ENCODE measurements at places on chromosomes 7 and 10.

GRCh38 chr10:71835671-71836595 is 15.1 kb downstream of the PSAP start:
- no peak for DNase-seq

DNA sequence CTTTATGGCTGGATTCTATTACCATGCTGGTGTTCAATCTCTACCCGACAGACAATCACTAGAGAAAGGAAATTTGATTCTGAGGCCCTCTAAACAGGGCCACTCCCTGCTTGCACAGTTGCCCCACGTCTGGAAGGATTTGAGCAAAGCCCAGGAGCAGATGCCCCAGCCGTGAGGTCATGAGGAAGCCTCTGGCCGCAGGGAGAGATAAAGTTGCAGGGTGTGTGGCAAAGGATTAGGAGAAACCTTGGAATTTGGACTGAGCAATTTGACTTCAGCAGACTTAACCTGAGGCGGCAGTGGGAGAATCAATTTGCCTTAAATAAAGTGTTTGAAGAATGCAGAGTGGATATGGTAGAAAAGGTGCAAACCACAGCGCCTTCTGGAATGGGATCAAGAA is 40.2 kb upstream of the KLF6 start:
- no peak for DNase-seq

GRCh38 chr7:127821146-127821545 is 169.2 kb downstream of the SND1 start:
- peak; percentile 8 for DNase-seq

- no peak for DNase-seq
These were observed 22.5 kb downstream of the CTBP2 start for GRCh38 chr10:125137601-125138438.

- no peak for DNase-seq
These were observed 2.6 kb downstream of the TMEM243 start for GRCh38 chr7:87216701-87217508.

DNA sequence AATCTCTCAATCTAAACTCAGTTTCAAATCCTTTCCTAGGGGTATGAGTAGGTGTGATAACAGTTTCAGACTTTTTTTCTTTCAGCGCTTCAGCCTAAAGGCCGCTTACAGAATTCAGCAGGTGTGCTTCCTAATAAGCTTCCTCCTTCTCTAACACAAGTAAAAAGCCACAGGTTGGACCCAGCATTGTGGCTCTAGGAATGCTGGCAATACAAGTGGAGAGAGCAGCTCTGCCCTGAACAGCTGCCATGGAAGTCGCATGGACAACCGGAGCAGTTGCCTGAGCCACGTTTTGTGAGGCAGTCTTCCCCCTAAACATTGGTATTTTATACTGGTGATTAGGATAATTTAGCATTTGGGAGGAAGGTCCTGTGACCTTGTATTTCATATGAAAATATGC is 83.5 kb downstream of the ST7 start:
- DNase-seq: peak; percentile 66

GRCh38 chr10:6579904-6580278 is at the start of gene PRKCQ:
PRKCQ (minus strand) TSS chr10:6580276; CDS start chr10:6515135, 65,141 bp downstream.
- peak; percentile 42 for DNase-seq

GRCh38 chr10:88841316-88842111 is 10.1 kb downstream of the ANKRD22 start:
- no peak for DNase-seq

- DNase-seq: no peak
These were observed 166.2 kb downstream of the PKD1L1 start for GRCh38 chr7:47782022-47782421.

- no peak for DNase-seq
These were observed 764 bp upstream of the TCF7L2 start for GRCh38 chr10:112949143-112949823.

DNA sequence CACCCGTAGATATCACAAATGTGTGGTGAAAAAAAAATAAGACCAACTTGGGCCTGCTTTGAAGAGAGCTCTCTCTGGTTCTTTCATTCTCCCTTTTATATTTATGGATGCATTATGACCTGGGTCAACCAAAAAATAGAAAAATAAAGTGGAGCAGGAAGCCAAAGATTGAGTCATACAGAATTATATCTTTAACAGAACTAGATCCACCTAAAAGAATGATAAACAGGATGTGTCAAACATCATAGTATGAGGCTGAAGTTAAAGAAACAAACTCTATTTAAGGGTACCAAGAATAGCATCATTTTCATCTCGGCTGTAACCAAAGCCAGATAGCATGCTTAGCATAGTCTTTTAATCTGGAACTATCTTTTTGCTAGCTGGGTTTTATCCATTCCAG is 28.8 kb upstream of the NMT2 start:
- DNase-seq: no peak

GRCh38 chr10:35326466-35327235 is 9.7 kb upstream of the CCNY start:
- DNase-seq: no peak

GRCh38 chr7:13742126-13742525 is 247.3 kb downstream of the ETV1 start:
- DNase-seq: no peak

- DNase-seq: no peak
These were observed 220.3 kb downstream of the RPS24 start for GRCh38 chr10:78254013-78254412.

- no peak for DNase-seq
These were observed 68.0 kb upstream of the PCDH15 start for GRCh38 chr10:54869022-54869421.

- DNase-seq: no peak
These were observed 49.1 kb downstream of the LHPP start for GRCh38 chr10:124510759-124511158.

DNA sequence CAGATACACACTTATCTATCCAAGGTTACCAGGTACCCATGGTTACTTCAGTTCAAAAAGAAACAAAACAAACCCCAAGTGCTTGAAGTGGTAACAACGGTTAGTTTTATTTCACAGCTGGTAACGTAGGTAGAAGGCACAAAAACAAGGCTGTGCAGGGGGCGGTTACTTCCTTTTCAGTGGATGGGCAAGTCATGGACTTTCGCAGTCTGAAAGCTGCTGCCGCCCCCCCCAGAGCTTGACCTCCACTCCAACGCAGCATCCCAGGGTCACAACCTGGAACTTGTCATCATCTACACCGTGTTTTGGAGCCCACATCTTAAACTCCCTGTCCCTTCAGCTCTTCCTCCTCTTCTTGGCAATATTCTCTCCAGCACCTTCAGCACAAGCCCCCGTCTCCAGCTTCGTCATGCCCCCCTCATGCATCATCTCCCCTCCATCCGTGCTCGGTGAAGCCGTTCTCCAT is 181.2 kb upstream of the ITGB1 start:
- DNase-seq: no peak
